ENCODE measurements at places on chromosomes 6 and 20. TPM values are rescaled to one million over a fixed set of nuclear protein-coding genes. Genes with fewer than 3 reads are reported as not detected.

Gene OLIG3
- not detected for total RNA-seq

Gene NFYA
- 20.6 TPM for total RNA-seq

Gene HLA-F
- total RNA-seq: 94.2 TPM

Gene TCF15
- total RNA-seq: not detected

Gene BEND6
- total RNA-seq: 0.21 TPM

Gene FAM83C
- total RNA-seq: not detected

Gene PARD6B
- 2.8 TPM for total RNA-seq

Gene KCNK15
- 60.0 TPM for total RNA-seq

Gene XPO5
- 33.2 TPM for total RNA-seq

Gene OOEP
- not detected for total RNA-seq

Gene PDCD2
- 50.1 TPM for total RNA-seq

DNA sequence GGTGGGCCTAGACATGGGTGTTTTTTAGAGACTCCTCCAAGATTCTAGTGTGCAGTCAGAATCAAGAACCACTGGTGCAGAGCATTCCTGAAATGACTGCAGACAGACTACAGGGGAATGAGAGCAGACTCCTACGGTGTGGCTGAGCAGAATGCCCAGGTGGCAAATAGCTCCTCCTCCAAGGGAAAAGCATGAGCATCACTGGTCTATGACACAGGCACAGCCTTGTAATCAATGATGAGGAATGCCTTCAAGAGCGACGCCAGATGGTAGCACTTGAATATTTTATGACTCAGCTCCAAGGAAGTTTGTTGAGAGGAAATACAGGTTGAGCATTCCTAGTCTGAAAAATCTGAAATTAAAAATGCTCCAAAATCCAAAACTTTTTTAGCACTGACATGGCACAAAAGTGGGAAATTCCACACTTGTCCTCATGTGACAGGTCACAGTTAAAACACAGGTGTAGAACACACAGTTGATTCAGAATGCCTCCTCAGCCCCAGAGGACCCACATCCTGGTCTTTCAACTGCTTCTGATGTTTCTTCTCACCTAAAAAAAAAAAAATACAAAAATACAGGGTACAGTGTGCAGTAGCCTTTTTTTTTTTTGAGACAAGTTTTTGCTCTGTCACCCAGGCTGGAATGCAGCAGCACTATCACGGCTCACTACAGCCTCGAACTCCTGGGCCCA is 10.6 kb upstream of the FAM8A1 start:
- H3K27ac ChIP-seq: no peak overlapping the region
- H3K4me3 ChIP-seq: no peak overlapping the region
- H3K27me3 ChIP-seq: no peaks in the 10 kb centered on the region
- no peak for DNase-seq
- no peaks in the 10 kb centered on the region for H3K4me1 ChIP-seq

GRCh38 chr6:88728756-88729155 is 234.7 kb downstream of the RNGTT start:
- peaks cover 14% of the 10 kb centered on the region for H3K4me1 ChIP-seq
- H3K4me3 ChIP-seq: no peak overlapping the region
- H3K27me3 ChIP-seq: no peaks in the 10 kb centered on the region
- no peak for DNase-seq

GRCh38 chr6:41654151-41654697 is 16.0 kb downstream of the MDFI start:
- H3K4me1 ChIP-seq: no peaks in the 10 kb centered on the region
- H3K27ac ChIP-seq: no peak overlapping the region
- no peaks in the 10 kb centered on the region for H3K36me3 ChIP-seq
- H3K27me3 ChIP-seq: no peaks in the 10 kb centered on the region
- H3K4me3 ChIP-seq: no peak overlapping the region
- no peak for DNase-seq

- peaks cover 23% of the 10 kb centered on the region for H3K4me1 ChIP-seq
- no peaks in the 10 kb centered on the region for H3K36me3 ChIP-seq
- H3K27ac ChIP-seq: no peak overlapping the region
- no peaks in the 10 kb centered on the region for H3K27me3 ChIP-seq
- DNase-seq: no peak
Observed at GRCh38 chr6:125948455-125948854, 8.1 kb upstream of the HINT3 start.

DNA sequence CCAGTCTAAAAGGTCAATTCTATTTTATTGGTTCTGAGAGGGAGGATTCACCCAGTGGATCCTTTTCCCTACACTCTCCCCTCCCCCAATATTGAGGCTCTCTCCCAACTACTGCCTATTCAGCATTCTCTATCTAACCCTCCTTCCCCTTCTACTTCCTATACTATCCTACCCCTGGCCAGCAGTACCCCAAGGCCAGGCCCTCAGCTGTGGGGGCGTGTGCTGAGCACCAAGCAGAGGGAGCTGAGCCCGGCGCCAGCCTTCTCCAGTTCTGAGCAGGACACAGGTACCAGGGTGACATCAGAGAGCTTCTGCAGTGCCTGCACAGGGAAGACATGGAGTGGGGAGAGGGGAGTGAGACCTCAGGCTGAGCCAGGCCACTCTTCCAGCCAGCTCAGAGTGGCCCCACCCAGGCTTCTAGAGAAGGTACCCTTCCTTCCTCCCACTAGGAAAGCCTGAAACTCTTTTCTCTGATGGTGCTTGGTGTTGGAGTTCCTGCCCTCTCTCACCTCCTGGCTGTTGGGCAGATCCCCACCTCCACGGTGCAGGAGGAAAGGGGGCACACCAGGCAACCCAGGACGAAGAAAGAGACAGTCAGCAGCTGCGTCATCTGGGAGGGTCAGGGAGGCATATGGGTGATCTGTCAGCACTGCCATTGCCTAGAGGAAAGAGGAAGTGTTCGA is 1.9 kb downstream of the DDAH2 start:
- DNase-seq: no peak
- peak overlapping the region; percentile 40 for H3K27ac ChIP-seq
- H3K36me3 ChIP-seq: peaks cover 40% of the 10 kb centered on the region
- no peak overlapping the region for H3K4me3 ChIP-seq
- H3K27me3 ChIP-seq: no peaks in the 10 kb centered on the region

DNA sequence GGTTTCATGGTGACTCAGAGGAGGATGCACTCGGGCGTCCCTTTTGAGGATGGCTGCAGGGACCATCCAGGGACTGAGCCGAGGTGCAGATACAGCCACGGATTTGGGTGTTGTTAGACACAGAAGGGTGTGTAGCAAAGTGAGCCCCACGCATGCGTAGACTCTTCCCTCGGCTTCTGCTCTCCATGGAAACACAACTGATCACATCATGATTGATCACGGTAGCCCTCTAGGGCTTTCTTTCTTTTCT is 606 bp upstream of the ULBP1 start:
- H3K27me3 ChIP-seq: peaks cover 38% of the 10 kb centered on the region
- H3K4me1 ChIP-seq: peaks cover 13% of the 10 kb centered on the region
- H3K27ac ChIP-seq: no peak overlapping the region
- H3K36me3 ChIP-seq: no peaks in the 10 kb centered on the region

DNA sequence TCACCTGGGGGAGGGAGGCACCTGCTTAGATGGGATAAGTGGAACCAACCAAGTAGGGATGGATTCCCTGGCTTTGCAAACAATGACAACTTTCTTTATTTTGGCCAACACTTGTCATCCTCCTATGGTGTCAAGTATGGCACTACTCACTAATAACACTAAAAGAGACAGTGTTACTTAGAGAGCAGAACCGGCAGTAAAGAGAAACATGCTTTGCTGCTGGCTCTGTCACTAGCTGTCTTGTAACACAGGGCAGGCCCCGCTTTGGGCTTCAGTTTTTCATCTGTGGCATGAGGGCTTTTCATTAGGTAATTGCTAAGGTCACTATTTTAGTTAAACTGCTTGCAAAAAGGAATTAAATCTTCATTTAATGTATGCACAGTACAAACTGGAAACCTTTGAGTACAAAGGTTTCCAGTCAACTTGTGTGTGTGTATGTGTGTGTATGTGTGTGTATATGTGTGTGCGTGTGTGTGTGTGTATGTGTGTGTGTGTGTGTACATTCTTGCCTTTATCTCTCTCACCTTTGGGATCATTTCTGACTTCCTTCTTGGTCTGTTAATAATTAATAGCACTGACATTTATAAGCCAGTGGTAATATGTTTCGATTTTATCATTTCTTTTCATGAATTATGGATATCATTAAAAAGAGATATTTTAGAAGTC is 64.7 kb downstream of the BTBD3 start:
- H3K4me1 ChIP-seq: no peaks in the 10 kb centered on the region
- H3K4me3 ChIP-seq: no peak overlapping the region
- no peaks in the 10 kb centered on the region for H3K36me3 ChIP-seq

GRCh38 chr20:50713657-50714101 is 17.7 kb upstream of the PARD6B start:
- no peaks in the 10 kb centered on the region for H3K27me3 ChIP-seq
- no peak for DNase-seq
- H3K4me3 ChIP-seq: no peak overlapping the region
- H3K27ac ChIP-seq: no peak overlapping the region
- H3K36me3 ChIP-seq: no peaks in the 10 kb centered on the region
- no peaks in the 10 kb centered on the region for H3K4me1 ChIP-seq

DNA sequence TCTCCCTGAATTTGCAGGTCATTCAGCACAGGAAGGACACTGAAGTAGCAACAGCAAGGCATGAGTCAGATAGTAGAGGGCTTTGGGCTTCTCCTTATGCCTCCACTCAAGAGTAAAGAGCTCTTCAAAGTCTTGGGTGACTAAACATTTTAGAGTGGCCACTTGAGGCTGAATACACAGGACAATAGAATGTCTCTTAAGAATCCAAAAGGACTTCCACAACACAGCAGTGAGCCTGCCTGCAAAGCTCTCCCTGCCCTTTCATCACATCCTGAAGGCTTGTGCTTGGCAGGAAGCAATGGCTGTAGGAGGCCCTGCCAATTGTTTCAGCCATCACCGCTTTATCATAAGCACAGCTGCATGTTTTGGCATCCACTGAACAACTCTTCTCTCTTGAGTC is 36.8 kb downstream of the FOXQ1 start:
- no peak overlapping the region for H3K27ac ChIP-seq
- H3K4me3 ChIP-seq: no peak overlapping the region
- no peak for DNase-seq
- H3K4me1 ChIP-seq: no peaks in the 10 kb centered on the region
- no peaks in the 10 kb centered on the region for H3K36me3 ChIP-seq

DNA sequence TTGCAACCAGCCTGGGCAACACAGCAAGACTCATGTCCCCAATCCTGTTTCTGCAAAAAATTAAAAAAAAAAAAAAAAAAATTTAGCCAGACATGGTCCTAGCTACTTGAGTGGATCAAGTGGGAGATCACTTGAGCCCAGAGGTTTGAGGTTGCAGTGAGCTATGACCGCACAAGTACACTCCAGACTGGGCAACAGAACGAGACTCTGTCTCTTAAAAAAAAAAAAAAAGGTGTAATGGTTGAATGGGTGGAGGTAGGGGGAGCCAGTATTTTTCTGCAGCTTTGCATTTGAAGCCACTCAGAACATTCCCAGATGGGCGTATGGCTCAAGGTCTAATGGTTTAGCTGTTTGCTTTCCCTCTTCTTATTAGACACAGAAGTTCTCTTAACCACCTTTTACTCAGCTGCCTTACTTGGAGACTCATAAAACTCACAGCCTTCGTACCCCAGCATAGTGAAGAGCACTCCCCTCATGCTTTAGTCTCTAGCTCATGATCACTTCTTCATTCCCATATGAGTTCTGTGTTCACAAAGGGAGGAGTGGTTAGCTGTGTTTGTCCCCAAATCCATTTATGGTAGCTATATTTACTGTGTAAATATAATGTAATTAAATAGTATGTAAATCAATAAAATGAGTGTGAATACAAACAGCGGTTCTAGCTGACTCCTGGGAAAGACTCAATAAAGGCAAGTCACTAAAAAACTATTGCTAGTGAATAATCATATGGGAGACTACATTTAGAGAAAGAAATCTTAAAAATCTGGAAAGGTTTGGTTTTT is 9.0 kb downstream of the FKBP1A start:
- DNase-seq: no peak
- peaks cover 34% of the 10 kb centered on the region for H3K4me1 ChIP-seq
- peak overlapping the region; percentile 45 for H3K27ac ChIP-seq
- H3K36me3 ChIP-seq: no peaks in the 10 kb centered on the region
- H3K4me3 ChIP-seq: no peak overlapping the region

- peaks cover 23% of the 10 kb centered on the region for H3K4me1 ChIP-seq
- peak overlapping the region; percentile 83 for H3K4me3 ChIP-seq
- no peaks in the 10 kb centered on the region for H3K27me3 ChIP-seq
Observed at GRCh38 chr20:62406635-62407176, 379 bp downstream of the CABLES2 start.

DNA sequence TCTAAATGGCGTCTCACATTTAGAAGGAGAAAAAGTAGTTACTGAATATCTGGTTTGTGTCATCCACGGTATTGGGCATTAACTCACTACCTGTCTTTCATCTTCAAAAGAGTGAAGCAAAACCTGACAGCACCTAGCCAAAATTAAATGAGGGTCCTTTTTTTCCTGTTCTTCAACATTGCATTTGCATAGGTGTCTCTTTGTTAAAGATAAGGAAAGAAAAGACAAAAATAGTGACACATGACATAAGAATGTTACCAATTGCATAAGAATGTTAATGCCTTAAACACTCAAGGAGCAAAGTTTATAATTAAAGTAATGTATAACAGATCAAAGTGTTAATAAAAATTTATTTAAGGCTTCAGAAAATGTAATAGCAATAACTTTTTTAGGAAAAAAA is 61.4 kb upstream of the MANEA start:
- no peak overlapping the region for H3K4me3 ChIP-seq
- no peaks in the 10 kb centered on the region for H3K36me3 ChIP-seq
- no peak for DNase-seq
- H3K4me1 ChIP-seq: no peaks in the 10 kb centered on the region

- H3K4me3 ChIP-seq: no peak overlapping the region
- H3K27me3 ChIP-seq: no peaks in the 10 kb centered on the region
- H3K27ac ChIP-seq: no peak overlapping the region
- H3K4me1 ChIP-seq: no peaks in the 10 kb centered on the region
- no peak for DNase-seq
- no peaks in the 10 kb centered on the region for H3K36me3 ChIP-seq
Observed at GRCh38 chr20:59120919-59121318, 42.7 kb upstream of the ZNF831 start.

- H3K4me1 ChIP-seq: no peaks in the 10 kb centered on the region
- DNase-seq: no peak
- no peak overlapping the region for H3K27ac ChIP-seq
Observed at GRCh38 chr6:90269334-90269733, 27.3 kb downstream of the BACH2 start.

DNA sequence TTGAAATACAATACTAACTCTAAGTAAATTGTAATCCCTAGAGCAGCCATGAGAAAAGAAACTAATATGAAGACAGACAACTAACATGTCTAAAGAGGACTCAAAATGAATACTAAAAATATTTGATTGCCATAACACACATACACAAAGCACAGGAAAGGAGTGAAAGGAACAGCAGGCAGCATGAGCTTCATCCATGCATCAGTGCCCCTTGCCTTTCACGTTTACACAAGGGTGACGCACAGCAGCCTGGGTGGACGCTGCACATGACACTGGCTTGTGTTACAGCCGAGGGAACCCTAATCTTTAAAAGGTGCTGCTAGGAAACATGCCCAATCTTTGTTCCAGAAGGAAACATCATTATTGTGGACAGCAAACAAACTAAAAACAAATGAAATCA is 123.5 kb downstream of the MAN1A1 start:
- no peaks in the 10 kb centered on the region for H3K27me3 ChIP-seq
- no peak overlapping the region for H3K27ac ChIP-seq
- H3K36me3 ChIP-seq: no peaks in the 10 kb centered on the region
- no peak for DNase-seq
